GM18507 (cell line): ENCODE measurements at places on chromosomes 2 and 18.

DNA sequence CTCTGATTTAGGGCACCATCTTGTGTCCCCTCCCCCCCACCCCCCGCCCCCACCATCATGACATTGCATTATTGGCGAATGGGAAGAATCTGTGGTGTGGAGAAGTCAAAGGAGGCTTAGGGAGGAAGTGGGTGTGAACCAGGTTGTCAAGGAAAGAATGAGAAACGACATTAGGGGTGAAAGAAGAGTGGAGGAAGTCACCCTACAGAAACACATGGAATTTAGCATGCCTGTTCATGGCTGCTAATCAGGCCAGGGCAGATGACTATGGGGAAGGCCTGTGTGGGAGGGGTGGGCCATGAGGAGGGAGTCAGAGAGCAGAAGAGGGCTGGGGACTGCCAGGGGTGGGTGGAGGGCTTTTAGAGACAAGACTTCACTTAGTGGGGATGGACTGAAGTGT lies 81.6 kb downstream of the AOX1 start:
- DNase-seq, result no peak

DNA sequence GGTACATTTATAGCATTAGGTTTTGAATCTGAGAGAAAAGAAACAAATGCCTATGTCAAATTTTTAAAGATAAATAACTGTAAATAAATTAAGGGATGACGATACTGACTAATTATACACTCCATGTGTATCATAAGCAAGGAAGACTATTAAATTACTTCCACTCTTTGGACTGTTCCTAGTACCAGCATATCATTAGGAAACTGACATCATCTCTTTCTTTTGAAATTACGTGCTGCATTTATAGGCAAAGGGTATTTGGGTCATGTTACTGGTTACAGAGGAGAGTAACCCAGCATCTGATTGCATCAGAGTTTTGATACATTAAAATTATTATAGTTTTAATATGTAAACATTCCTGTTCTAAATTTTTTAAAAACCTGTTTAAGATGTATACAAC lies 309.7 kb downstream of the XIRP2 start:
- no peak for DNase-seq

- DNase-seq, result no peak
These were observed 379.7 kb downstream of the PTPRM start for GRCh38 chr18:7946734-7947377.

DNA sequence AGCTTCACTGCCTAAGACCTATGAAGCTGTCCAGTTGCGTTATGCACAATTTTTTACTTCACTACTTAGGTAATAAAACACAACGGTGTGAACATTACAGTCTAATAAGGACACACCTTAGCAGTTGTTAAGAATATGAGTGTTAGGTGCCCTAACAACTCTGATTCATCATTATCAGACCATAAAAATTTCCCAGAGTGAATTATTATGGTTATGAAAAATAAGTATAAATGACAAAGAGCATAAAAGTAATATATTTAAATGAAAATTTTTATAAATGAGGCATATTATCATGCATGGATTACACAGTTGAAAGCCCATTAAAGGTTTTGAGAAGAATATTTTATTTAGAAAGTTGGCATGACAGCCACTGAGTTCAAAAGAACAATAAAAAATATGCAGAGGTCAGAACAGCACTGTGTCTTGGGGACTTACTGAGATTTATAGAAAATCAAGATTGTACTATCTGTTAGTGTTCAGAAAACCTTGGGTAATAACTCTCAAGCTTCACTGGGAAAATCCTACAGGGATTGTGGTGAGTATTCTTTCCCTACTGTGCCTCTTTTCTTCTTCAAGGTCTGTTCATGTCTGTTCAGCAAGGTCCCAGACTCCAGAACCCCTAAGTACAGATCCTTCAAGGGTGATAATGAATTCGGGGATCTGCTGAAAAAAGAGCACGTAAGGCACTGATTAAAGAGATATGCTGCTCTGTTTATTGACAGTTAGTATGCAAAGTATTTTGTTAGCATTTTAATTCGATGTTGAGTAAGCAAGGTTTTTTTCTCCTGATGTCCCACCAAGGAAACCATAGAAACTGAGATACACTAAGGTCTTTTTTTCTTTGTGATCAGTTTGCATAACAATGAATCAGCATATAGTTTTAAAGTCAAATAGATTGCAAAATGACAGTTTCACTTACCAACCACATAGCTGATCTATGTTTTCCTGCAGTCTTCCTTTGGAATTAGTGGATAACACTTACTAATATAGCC lies 250.0 kb downstream of the DSEL start:
- DNase-seq, result no peak

- DNase-seq, result no peak
These were observed 48.1 kb downstream of the GALNT3 start for GRCh38 chr2:165745916-165746315.

DNA sequence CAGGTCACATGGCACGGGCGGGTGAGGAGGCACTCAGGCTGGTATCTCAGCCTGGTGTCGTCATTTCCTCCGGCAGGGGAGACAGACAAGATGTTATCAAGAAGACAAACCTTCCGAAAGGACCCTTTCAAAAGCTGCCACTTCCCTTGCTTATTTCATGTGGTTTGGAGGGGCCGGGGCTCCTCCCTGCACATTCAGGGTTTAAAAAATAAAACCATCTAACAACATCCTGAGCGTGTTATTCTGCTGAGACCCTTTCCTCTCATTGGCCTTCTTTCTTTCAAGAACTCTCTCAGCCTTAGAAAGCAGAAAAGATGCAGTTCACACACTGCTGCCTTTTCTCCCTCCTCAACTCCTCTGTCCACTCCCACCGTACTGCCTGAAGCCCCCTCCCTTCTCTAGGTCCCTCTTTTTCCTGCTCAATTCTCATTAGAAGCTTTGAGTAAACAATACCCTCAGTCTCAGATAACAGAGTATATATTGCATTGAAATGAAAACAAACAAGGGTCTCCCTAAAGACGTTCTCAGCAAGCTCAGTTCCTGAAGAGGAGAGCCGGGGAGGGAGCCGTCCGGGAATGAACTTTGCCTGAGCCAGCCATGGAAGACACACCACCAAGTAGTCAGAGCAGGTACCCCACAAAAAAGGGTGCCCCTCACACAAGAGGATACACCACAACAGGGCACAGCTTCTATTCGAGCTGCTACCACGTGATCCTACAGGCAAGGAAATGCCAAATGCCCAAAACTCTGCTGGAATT lies 9.7 kb downstream of the SMAD7 start:
- DNase-seq, result no peak
